ENCODE measurements at places on chromosomes 4 and X. TPM values are rescaled to one million over a fixed set of nuclear protein-coding genes. Genes with fewer than 3 reads are reported as not detected.

The PGRMC1 gene
- 167 TPM for total RNA-seq

The HGFAC gene
- not detected for total RNA-seq

The PDCL2 gene
- not detected for total RNA-seq

The SPANXA1 gene
- total RNA-seq, result not detected

The SLITRK2 gene
- total RNA-seq, result not detected

The CLIC2 gene
- not detected for total RNA-seq

The THOC2 gene
- total RNA-seq, result 37.5 TPM

The HTN3 gene
- total RNA-seq, result not detected

The ZC4H2 gene
- 2.0 TPM for total RNA-seq

The SPANXN5 gene
- total RNA-seq, result not detected

All from myometrial cell (primary cell).